HFFc6 (cell line): ENCODE measurements at places on chromosomes 16 and 17. TPM values are rescaled to one million over a fixed set of nuclear protein-coding genes. Genes with fewer than 3 reads are reported as not detected.

TBC1D3E gene
- total RNA-seq: not detected in 2 replicates

RNF222 gene
- total RNA-seq: not detected in 3 replicates

ACSM2A gene
- total RNA-seq: not detected in 2 replicates

GRCh38 chr17:29126268-29126930 lies 53.8 kb downstream of the MYO18A start:
- H3K27me3 ChIP-seq: peaks cover 3% of the 10 kb centered on the region; the same call in 1 of the 2 replicates
- no peak overlapping the region for H3K27ac ChIP-seq
- no peak for DNase-seq
- H3K36me3 ChIP-seq: no peaks in the 10 kb centered on the region
- peaks cover 25% of the 10 kb centered on the region for H3K4me1 ChIP-seq

DNA sequence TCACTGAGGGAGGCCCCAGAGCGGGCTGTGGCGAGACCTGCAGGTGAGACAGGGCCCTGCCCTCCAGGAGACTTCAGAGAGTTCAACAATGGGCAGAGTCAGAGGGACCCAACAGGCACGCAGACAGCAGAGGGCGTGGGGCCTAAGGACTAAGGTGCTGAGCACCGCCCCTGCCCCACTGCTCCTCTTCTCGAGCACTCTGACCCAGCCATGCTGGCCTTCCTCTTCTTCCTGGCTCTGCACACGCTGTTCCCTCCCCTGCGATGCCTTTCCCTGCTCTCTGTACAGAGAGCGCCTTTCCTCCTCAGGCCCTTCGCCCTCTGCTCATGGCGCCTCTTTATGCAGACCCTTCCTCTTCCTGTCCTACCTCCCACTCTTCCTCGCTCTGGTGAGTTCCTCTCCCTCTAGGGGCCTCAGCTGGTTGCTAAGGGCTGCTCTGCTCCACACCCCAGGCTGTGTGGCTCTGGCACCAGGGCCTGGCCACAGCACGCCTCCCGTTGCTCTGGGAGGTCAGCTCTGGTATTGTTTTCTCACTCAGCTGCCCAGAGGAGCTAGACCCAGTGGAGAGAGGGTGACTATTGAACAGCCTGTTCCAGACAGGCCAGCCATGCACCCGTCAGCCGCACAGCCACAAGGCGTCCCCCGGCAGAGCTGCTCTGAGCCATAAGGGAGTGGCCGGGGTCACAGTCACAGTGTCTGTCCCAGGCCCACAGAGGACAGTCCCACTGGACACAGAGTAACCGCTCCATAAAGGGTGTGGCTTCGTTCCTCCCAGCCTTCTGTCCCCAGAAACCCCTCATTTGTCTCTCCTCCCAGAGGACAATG lies 13.6 kb upstream of the RASD1 start:
- H3K4me1 ChIP-seq: peaks cover 13% of the 10 kb centered on the region
- no peak overlapping the region for H3K27ac ChIP-seq
- H3K27me3 ChIP-seq: peaks cover 11% of the 10 kb centered on the region
- no peak overlapping the region for H3K4me3 ChIP-seq

DNA sequence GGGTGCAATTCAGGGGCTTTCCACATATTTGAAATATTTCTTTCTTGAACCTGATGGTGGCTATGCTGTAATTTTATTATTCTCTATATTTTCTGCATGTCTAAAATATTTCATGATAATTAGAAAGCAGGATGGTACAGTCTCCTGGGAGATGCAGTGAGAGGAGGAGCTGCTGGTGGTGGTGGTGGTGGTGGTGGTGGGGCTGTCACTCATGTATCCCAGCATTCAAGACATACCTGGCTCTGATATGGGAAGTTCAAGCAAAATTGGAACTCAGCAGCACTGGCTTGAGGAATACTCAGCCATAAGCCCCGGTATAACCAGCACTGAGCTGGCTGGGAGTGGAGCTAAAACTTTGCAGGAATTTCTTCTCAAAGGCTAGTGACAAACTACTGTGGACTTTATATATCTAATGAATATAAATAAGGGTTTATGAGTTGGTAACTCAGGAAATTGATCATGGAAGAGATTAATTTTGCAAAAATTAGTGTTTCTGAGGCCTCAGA lies 200.3 kb downstream of the PRKCB start:
- H3K4me3 ChIP-seq: no peak overlapping the region
- no peaks in the 10 kb centered on the region for H3K36me3 ChIP-seq
- peaks cover 7% of the 10 kb centered on the region; the same call in 1 of the 2 replicates for H3K27me3 ChIP-seq
- H3K4me1 ChIP-seq: no peaks in the 10 kb centered on the region
